ENCODE measurements at places on chromosomes 5 and 9.
A peak's percentile ranks its signal among the peaks of the same experiment; 100 is the strongest.

GRCh38 chr9:92639124-92639523 lies 30.8 kb downstream of the IPPK start:
- DNase-seq, result no peak

- DNase-seq, result no peak
These were observed 76.1 kb upstream of the OTULINL start for GRCh38 chr5:14505310-14506139.

DNA sequence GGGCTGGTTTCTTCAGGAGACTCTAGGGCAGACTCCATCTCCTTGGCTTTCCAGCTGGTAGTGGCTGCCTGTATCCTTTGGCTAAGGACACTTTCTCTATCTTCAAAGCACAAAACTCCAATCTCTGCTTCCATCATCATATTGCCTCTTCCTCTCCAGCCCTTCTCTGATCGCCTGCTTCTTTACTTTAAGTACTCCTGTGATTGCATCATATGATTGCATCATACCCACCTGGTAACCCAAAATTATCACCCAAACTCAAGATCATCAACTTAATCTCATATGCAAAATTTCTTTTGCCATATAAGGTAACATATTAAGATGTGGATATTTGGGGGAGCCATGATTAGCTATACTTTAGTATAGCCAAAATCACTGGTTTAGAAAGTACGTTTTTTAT lies 1092.6 kb upstream of the CDH6 start:
- DNase-seq, result no peak

- DNase-seq, result no peak
These were observed 77.4 kb downstream of the ATPSCKMT start for GRCh38 chr5:10172247-10172646.

DNA sequence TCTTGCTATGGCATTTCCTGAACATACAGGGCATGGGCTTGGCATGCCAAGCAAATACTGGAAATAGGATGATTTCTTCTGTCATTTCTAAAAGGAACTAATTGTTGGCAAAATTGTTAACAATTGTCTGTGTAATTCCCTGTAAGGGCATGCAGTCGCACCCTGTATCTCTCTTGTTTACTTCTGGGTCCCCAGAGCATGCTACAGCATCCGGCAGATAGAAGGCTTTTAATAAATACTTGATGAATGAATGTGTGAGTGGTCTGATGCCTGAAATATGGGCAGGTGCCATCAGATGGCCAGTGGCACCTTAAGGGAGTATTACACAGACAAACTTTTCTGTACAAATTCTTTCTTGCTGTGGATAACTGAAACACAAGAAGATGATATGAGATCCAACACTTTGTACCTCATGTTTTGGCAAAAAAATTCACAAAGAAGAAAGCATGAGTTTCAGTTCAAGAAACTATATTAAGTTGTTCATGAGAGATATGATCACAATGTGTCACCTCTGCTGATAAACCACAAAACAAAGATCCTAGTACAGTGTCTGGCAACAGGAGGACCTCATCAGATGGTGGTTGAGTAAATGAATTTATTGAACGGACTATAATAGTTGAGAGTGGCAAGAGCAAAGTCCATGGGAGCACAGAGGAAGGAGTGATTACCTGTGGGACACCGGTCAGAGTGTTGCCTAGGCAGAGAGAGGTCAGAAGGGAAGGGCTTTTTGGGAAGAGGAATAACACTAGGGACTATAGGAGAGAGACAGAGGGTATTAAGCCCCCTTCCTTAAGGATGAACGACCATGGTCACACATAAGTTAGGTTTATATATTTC lies 194.2 kb downstream of the ATP10B start:
- no peak for DNase-seq

GRCh38 chr5:158976035-158976434 lies 123.7 kb downstream of the EBF1 start:
- DNase-seq, result peak; percentile 77

DNA sequence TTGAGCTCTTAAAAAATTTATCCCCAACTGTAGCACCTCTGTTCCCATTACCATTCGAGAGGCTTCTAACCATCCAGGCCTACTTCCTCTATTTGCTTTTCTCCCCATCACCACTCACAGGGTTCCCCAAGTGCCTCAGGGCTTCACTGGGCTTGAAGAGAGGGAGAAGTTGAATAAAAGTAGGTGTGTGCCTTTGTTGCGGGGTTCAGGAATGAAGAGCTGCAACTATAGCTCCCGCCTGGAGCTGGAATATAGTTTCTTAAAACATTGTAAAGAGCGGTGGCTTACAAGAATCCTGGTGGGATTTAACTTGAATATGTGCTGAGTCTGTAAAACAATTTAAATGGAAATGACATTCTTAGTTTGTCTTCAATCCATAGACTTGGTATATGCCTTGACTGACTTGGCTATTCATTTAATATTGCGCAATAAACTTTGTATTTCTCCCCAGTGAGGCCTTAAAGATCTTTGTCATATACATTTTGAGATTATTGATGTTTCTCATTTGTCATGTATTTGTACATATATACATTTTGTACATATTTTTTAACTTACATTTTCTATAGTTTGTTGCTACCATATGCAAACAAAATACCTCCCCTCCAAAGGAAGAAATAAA lies 7.2 kb downstream of the ENTREP1 start:
- no peak for DNase-seq

DNA sequence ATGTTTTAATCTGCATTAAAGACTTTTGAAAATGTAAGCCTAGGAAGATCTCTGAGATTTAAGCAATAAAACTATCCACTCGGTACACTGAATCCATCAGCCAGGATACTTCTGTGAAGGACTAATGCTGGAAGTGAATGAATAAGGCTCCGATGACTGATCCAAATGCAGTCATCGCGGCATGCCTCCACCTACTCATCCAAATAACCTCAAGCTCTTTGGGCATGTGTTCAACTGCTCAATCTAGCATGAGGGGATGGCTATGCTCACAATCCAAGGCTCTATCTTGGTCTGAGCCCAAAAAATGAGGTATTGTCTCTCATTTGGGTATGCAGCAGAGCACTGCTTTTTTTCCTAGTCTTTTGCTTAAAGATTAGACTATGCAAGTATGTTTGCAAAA lies 19.2 kb downstream of the MARCHF3 start:
- peak; percentile 85 for DNase-seq

DNA sequence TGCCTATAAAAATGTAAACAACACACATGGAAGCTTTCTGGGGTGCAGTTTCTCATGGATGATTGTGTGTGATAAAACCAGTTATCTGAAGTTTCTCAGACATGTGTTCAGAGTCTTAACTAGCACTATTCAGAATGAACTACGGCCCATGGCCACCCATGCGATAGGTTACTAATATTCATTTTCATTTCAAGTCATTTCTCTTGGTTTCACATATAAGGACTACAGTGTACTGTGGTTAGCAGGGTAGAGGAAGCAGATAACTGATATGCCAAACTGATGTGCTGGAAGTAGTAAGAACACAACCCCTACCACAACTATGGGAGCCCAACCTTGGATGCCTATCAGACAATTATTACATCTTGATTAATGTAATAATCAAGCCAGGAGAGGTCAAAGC lies 372.1 kb downstream of the DTWD2 start:
- DNase-seq, result no peak

- DNase-seq, result no peak
These were observed 3.0 kb upstream of the FGF18 start for GRCh38 chr5:171416160-171417049.

GRCh38 chr5:96856371-96856770 lies 19.9 kb upstream of the ERAP2 start:
- DNase-seq, result no peak

- DNase-seq, result no peak
These were observed 3.3 kb upstream of the SECISBP2 start for GRCh38 chr9:89314955-89315354.

DNA sequence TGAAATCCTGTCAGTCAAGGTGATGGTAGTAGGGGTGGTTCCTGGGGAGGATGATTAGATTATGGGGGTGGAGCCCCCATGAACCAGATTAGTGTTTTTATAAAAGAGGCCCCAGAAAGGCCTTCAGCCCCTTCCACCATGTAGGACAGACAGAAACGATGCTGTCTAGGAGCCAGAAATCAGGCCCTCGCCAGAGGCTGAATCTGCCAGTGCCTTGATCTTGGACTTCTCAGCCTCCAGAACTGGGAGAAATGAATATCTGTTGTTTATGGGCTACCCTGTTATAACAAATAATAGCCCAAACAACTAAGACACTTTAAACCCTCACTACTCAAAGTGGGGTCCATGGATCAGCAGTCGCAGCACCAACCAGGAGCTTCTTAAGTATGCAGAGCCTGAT lies 20.2 kb upstream of the FOXB2 start:
- DNase-seq, result no peak

DNA sequence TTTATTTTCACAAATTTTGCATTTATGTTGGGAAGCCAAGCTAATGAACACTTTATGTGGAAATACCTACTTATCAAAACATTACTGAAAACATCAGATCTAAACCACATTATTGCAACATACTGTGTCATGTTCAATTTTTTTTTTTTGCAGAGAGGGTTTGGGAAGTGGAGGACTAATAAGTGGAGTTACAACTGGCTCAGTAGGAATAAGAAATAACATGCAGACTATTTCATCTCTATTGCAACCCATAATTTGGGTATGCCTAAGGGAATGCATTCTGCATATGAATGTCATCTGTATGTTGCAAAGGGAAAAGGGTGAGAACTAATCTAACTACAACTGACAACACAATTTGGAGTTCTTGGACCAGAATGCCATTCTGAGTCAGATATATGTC lies 41.8 kb downstream of the APC start:
- DNase-seq, result peak; percentile 65

DNA sequence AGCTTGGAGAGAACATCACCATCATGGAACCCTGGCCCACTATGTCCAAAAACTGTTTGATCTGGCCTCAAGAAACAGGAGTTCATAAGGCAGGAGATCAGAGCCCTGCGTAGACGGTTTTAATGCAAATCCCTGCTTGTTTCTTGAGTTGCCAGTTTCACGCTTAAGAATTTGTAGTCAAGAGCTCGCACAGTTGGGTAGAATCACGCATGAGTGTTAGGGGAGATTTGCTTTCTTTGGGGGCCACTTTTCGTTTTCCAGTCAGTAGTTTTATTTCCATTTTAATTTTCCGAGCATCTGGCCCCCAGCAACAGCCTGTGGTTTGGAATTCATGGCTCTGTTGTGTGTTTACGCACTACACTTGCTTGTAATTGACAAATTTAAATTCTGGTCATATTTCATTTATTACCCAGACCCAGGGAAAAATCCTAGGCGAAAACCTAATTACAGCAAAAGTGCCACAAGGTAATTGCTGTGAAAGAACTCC lies 6.6 kb upstream of the C5orf58 start:
- no peak for DNase-seq

GRCh38 chr9:4137234-4137633 lies 162.6 kb downstream of the GLIS3 start:
- DNase-seq, result peak; percentile 99

DNA sequence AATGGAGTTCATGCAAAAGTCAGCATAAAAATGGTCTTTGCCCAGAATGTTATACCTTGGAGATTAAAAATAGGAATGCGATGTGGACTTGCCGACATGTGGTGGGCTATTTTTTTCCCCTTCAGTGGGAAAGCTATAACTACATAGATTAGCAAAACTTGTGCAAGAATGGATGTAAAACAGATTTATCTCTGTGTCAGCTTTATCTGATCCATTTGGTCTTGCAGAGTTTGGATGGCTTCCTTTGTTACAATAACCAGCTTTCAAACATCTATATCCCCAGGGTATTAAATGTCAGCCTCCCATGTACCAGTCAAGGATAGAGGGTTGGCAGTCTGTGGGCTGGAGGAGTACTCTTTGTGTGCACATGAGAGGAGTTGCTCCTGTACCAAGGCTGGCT lies 284.9 kb downstream of the TMEM38B start:
- DNase-seq, result no peak

- no peak for DNase-seq
These were observed 103.3 kb downstream of the MRPS27 start for GRCh38 chr5:72216756-72217155.

- DNase-seq, result no peak
These were observed 755.0 kb downstream of the DNAH5 start for GRCh38 chr5:13189532-13189931.

DNA sequence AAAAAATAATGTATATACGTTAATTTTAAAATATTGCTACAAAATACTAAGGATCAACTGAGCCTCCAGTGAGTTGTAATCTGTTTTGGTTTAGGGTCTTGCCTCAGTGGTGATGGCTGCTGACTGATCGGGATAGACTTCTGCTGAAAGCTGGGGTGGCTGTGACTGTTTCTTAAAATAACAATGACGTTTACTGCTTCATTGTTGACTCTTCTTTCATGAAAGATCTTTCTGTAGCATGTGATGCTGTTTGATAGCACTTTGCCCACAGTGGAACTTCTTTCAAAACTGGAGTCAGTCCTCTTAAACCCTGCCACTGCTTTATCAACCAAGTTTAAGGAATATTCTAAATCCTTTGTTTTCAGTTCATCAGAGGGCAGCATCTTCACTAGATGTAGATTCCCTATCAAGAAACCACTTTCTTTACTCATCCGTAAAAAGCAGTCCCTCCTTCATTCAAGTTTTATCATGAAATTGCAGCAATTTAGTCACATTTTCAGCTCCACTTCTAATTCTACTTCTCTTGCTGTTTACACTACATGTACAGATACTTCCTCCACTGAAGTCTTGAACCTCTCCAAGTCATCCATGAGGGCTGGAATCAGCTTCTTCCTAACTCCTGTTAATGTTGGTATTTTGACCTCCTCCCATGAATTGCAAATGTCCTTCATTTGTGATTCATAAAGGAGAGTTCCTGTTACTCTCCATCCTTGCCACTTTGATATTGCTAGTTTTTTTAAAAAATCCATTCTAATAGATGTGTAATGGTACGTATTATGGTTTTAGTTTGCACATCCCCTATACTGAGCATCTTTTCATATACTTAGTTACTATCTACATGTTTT lies 41.5 kb upstream of the PTPDC1 start:
- no peak for DNase-seq

DNA sequence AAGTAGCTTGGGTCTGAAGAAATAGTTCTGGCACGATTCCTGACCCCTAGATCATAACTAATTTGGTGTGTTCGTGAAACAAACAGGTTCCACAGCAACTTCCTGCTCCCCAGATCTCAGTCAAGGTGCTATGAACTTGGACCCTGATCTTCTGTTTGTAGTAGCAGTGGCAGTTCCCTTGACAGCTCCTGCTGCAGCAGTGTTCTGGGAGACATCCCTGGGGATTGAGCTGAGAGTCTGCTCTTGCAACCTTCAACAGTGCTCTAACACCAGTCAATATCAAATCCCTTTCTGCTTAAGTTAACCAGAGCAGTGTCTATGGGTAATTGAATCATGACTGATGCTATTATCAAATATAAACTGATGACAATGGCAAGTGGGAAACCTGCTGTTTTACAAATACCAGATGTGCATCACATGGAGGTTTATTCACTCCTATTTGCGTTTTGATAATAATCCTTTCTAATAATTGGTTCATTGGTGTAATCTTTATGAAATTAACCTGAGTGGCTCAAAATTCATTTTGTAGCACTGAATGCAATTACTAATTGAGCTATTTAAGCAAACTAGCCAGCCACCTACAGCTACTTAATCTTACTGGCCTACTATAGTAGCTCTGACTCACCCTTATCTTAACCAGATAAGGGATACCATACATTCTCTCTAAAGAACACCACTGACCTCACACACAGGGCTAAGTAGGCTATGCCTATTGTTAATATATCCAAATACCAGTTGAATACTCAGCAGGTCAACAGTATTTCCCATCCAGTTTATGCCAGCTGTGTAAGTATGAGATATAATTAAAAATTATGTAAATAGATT lies 21.9 kb downstream of the KDM4C start:
- DNase-seq, result no peak

- DNase-seq, result no peak
These were observed 15.2 kb upstream of the DNAJC25 start for GRCh38 chr9:111615928-111616327.

- no peak for DNase-seq
These were observed 234.1 kb downstream of the AUH start for GRCh38 chr9:91127653-91128052.

GRCh38 chr9:79013715-79014610 lies 557.8 kb upstream of the TLE4 start:
- no peak for DNase-seq

Measured in HS-5 (cell line).